ENCODE measurements at places on chromosomes 11 and 22.

DNA sequence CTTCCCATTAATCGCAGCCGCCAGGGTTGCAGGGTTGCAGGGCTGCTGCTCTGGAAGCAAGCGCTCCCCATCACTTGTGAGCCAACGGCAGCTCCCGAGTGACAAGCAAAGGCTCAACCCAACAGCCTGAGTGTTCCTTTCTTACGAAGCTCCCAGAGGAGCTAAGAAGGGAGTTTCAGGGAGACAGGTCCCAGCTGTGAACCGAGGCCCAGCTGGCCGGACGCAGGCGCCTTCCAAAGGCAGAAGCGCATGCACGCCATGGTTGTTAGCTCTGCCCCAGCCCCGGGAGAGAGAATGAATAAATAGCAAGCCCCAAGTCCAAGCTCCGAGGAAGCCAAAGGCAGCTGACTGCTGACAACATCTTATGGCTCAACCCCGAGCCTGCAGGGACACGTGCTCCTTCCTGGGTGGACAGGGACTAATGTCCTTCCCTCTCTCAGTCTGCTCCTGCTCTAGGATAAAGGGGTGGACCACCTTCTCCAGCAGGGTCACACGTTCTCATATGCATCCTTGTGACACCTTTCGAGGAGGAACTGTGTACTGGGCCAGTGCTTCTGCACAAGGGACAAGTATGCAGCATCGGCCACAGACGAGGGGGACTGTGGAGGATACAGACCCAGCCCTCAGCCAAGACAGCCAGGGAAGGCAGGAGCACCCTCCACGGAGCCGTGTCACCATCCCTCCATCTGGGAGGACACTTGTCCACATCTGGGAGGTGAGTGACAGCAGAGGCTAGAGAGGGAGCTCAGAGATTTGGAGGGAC is 29.9 kb downstream of the SHANK2 start:
- no peak for DNase-seq

GRCh38 chr22:28896611-28897010 is 13.2 kb downstream of the ZNRF3 start:
- no peak for DNase-seq

- DNase-seq, result no peak
Observed at GRCh38 chr11:16160146-16160545, 196.2 kb downstream of the SOX6 start.

GRCh38 chr22:45580726-45581381 is 78.2 kb downstream of the FBLN1 start:
- peak; percentile 77 for DNase-seq

- DNase-seq, result no peak
Observed at GRCh38 chr11:108237058-108237481, 14.2 kb downstream of the ATM start.

DNA sequence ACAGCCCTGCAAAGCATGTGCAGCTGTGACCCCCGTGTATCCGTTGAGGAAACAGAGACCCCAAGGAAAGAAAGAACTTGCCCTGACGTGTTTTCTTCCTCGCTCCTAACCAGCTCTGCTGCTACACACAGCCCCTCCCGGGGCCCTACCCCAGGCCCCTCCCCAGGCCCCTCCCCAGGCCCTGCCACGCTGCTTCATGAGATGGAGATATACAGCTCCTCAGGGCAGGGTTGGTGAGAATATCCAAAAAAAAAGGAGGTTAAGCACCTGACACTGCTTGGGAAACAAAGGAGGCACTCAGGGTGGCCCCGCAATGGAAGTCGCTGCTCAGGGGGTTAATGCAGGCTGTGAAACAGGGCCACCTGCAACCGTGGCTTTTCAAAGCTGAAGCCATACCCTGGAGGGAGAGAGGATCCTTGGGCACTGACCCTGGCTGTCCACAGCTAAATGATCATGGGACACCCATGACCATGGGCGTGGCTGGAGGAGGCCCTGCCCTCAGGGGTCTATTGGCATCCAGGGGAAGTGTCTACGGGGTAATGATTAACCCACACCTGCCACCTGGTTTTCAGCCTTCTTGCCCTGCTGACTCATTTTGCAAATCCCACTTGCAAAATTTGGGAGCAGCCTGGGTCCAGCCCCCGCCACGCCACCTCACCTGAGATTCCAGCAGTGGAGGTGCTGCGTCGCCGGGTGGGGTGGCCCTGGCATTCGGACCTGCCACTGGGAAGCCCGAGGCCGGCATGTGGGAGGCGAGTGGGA is 112.1 kb upstream of the ANO1 start:
- DNase-seq, result no peak

Measured in ELF-1 (cell line).